ENCODE measurements at places on chromosomes 7 and 10. TPM values are rescaled to one million over a fixed set of nuclear protein-coding genes. Genes with fewer than 3 reads are reported as not detected.

- no peak for DNase-seq
Observed at GRCh38 chr10:77350711-77351119, 286.9 kb downstream of the KCNMA1 start.

- DNase-seq = peak; percentile 72
Observed at GRCh38 chr10:99520040-99520846, 12.5 kb upstream of the NKX2-3 start.

GRCh38 chr7:68133045-68133444 is 1136.4 kb downstream of the TYW1 start:
- DNase-seq = no peak

DNA sequence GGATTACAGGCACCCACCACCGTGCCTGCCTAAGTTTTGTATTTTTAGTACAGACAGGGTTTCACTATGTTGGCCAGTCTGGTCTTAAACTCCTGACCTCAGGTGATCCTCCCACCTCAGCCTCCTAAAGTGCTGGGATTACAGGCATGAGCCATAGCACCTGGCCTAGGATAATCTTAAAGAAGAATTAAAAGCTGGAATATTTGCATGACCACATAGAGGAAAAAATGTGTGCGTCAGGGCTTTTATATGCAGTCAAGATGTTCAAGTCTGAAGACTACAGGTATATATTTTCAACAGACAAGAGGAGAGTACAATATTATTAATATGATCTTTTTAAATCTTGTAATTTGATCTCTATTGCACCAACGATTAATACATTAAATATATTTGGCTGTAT is 39.5 kb downstream of the GNG11 start:
- no peak for DNase-seq

GRCh38 chr7:13174991-13175390 is 487.6 kb downstream of the ARL4A start:
- DNase-seq = no peak

- no peak for DNase-seq
Observed at GRCh38 chr10:29084681-29085307, 204.1 kb upstream of the LYZL1 start.

DNA sequence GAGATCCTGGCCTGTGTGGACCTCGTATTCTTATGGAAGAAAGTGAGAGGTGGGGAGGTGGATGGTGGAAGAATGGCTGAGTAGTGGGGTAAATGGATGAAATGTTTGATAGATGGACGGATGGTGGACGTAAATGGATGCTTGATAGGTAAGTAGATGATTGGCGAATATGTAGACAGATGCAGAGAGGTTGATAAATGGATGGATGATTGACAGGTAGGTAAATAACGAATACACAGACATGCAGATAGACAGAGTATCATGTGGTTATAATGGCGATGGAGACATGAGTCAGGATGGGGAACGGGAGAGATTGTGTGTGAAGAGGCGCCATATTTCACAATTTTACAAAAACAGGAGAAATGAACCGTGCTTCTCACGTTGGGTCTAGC is 219.5 kb downstream of the DIP2C start:
- DNase-seq = no peak

DNA sequence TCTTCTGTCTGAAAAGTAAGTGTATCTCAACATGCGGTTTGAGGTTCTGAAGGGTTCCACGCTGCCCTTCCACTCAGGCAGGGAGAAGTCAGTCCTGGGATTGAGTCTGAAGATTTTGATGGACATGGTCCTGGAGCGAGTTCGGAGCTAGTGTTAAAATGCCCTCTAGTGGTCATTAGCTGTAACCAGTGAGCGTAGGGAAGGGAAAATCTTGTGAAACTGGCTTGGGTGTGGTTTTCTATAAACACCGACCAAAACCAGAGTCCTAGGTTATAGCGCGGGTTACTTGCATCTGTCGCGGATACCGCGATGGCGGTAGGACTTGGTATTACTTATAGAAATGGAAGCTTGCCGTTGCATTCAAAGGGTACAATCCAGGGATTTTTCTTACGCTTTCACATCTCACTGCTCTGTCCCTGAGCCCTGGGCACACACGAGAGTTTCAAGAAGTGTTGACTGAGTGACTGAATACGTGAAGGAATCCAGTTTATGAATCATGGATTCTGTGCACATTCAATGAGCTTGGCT is 348.2 kb upstream of the C7orf33 start:
- DNase-seq = peak; percentile 59

GRCh38 chr10:81096558-81096957 is 558.9 kb downstream of the SH2D4B start:
- no peak for DNase-seq

DNA sequence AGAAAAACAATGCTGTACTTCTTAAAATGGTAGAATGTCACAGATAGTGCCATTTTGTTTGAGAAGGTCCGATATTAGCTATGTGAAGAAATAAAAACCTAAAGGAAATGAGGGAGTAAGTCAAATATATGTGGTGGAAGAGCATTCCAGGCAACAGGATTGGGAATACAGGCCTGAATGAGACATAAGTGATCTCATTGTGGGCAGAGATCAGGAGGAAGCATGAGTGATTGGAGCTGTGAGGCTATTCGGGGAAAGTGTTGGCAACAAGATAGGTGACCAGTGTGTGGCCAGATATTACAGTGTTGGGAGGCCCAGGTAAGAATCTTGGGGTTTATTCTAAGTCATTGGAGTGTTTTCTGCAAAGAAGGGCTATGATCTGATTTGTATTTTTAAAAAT is 41.3 kb upstream of the AGMO start:
- no peak for DNase-seq

GRCh38 chr7:12865593-12865992 is 178.2 kb downstream of the ARL4A start:
- no peak for DNase-seq

GRCh38 chr10:4234661-4235060 is 449.7 kb upstream of the KLF6 start:
- no peak for DNase-seq

DNA sequence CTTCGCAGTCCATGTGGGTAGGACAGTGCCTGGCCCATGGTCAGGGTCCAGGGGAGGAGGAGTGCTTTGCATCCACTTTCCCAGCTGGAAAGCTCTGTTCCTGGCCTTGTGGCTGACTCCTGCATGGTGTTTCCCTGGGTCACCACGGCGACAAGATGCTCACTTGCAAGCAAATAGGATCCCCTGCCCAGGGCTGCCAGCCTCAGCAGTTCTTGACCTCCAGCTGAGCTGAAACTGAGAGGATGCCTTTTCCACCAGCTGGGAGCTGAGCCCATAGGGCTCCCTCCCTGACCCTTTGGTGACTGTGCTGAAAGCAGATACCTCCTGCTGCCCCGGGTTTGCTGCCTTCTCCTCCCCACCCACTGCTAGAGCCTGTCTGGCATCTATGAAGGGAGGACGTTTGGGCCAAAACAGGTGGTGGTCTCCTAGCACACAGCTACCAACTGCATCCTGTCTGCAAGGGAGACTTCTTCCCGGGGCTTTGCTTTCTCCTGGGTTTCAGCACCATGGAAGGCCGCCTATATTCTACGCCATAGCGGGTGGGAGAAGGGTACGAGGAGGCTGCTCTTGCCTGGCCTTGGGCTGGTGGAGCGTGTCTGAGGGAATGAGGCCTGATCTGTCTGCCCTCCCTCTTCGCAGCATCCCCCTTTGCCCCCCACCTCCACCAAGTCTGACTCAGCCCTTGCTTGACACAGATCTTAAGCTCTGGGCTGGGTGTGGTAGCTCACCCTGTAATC is 34.4 kb downstream of the UBTD1 start:
- DNase-seq = peak; percentile 63

DNA sequence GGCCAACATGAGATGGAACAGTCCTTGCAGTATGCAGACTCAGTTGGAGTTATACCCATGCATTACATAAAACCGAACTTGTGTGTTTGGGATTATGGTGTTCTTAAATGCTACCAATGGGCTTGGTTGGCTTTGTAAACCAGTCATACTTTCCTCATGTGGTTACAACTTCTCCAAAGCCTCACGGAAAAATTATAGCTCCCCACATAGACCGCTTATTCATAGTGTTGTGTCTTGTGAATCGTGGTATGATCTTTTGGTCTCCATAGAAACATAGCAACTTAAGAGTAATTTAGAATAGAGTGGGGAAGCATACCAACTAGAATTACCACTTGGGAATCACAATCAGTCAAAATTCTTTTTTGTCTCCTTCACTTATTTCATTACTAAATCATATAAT is 112.3 kb upstream of the FZD1 start:
- no peak for DNase-seq

- DNase-seq = no peak
Observed at GRCh38 chr7:96826089-96826488, 116.4 kb upstream of the SEM1 start.

- DNase-seq = no peak
Observed at GRCh38 chr7:139495580-139496125, 12.2 kb upstream of the KLRG2 start.

DNA sequence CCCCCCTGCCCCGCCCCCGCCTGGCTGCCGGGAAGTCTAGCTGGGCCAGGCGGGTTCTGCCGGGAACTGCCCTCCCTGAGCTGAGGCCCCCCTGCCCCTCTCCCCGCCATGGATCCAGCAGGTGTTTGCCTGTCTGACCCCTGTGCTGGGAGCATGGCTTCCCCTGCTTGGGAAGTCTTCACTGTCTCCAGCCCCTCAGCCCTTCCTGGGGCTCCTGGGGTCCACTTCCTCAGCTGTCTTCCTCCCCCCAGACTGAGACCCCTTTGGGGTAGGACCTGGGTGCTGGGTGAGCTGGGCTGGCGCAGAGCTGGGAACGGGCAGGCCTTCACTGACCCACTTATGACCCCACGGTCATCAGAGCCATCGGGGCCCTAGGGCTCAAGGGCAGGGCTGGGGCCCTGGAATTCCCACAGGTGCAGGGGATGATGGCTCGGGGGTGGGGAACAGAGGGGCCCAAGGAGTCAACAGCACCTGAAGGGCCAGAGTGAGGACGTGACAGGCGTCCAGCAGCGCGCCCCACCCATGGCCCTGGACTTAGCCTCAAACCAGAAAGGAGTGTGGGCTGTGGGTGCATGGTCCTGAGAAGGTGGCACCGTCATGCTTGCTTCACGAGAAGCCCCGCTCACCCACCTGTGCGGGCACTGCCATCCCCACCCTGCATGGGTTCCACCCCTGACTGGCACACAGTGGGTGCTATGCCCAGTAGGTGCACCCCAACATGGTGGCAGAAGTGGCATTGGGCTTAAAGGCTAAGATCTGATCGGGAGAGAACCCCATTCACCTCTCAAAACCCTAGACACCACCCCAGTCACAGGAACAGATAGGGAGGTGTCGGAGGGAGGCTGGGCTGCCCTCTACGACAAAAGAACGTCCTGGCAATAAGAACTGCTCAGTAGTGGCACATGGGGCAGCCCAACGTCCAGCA is 16.2 kb upstream of the TNRC18 start:
- DNase-seq = no peak

- DNase-seq = no peak
Observed at GRCh38 chr7:138049505-138050116, 26.6 kb upstream of the AKR1D1 start.

GRCh38 chr7:123784263-123784662 is 35.5 kb upstream of the WASL start:
- peak; percentile 69 for DNase-seq

DNA sequence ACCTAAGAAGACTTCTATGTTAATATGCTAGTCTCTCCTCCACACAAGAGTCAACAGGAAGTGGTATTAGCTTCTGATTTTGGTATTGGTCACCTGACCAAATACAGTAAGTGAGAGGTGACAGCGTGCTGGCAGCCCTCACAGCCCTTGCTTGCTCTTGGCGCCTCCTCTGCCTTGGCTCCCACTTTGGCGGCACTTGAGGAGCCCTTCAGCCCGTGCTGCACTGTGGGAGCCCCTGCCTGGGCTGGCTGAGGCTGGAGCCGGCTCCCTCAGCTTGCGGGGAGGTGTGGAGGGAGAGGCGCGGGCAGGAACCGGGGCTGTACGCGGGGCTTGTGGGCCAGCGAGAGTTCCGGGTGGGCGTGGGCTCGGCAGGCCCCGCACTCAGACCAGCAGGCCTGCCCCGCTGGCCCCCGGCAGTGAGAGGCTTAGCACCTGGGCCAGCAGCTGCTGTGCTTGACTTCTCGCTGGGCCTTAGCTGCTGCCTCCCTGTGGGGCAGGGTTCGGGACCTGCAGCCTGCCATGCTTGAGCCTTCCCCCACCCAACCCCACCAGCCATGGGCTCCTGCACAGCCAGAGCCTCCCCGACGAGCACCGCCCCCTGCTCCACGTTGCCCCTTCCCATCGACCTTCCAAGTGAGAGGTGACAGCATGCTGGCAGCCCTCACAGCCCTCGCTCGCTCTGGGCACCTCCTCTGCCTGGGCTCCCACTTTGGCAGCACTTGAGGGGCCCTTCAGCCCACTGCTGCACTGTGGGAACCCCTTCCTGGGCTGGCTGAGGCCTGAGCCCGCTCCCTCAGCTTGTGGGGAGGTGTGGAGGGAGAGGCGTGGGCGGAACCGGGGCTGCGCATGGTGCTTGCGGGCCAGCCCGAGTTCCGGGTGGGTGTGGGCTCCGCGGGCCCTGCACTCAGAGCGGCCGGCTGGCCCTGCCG is 4.2 kb upstream of the ACSL5 start:
- DNase-seq = no peak

- no peak for DNase-seq
Observed at GRCh38 chr10:43227911-43228782, 38.7 kb downstream of the RASGEF1A start.

GRCh38 chr7:116770941-116771340 is 91.4 kb upstream of the CAPZA2 start:
- DNase-seq = no peak

DNA sequence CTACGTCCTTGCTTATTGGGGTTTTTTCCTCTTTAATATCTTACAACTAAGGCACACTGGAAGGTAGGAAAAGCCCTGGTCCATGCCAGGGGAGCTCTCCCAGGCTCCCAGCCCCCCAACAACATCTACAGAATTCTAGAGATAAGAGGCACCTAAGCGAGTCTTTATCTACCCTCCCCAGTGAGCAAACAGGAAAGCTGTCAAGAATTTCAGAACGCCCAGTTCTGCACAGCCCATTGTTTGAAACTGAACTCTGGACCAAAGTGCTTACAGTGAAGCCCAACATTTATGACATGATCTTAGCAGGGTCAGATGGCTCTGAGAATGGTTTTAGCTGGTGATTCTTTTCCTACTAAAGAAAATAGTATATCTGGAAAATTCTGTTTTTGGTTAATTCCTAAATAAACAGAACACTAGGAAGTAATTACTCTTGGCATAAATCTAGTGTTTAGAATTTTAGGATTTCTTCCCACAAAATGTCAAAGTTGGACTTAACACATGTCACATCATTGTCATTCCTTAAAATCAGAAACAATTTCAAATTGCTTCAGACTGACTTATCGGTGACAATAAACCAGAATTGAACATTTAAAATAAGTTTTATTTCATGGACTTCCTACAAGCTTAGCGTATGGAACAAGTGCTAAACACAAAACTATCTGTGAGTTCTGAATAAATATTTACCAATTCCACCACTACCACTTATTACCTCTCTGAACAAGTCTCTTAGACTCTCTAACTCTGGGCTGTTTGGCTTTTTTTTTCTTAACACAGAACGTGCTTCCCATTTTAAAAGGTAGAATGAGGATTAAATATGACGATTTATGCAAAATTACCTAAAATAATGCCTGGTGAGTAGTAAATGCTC is 31.3 kb upstream of the RNF32 start:
- no peak for DNase-seq

- no peak for DNase-seq
Observed at GRCh38 chr7:73723813-73724212, 4.3 kb upstream of the STX1A start.

Gene BMPER
- polyA plus RNA-seq = 10.4 TPM

Gene URGCP
- 42.1 TPM for polyA plus RNA-seq

Gene VWA2
- 2.8 TPM for polyA plus RNA-seq

Gene UPK3B
- 0.70 TPM for polyA plus RNA-seq

Gene CCDC186
- polyA plus RNA-seq = 33.2 TPM

Gene MYL7
- polyA plus RNA-seq = 0.68 TPM
